ENCODE measurements at places on chromosomes 3 and 15.

GRCh38 chr3:135690664-135691063 is 274.9 kb upstream of the PPP2R3A start:
- no peak for DNase-seq
- no peaks in the 10 kb centered on the region for H3K27me3 ChIP-seq

DNA sequence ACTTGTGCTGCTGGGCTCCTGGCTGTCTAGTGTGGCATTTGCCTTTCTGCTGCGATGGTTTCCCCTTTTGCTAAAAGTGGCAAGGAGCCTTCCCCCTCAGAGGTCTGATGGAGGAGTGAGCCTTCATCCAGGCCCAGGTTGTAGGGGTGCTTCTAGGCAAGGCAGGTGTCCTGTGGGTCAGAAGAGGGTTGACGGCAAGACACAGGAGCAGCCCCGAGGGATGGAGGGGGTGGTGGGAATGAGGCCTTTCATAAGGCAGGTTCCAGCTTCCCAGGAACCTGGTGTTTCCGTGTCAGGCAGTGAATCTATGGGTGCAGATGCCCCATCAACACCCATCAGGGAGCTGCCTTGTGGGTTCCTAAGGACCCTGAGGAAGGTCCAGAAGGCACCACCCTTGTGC is 63.0 kb upstream of the TAMM41 start:
- no peak overlapping the region for H3K27ac ChIP-seq
- no peak for DNase-seq
- H3K4me3 ChIP-seq: no peak overlapping the region

DNA sequence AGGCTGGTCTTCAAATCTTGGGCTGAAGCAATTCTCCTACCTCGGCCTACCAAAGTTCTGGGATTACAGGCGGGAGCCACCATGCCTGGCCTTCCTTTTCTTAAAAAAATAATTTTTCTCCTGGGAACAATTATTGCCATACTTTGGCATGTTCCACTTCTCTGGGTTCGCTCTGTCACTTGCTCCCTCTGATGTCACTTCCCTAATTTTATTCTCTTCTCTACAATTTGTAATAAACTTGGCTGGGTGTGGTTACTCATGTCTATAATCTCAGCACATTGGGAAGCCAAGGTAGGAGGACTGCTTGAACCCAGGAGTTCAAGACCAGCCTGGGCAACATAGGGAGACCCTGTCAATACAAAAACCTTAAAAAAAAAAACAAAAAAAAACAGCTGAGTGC is 6.1 kb upstream of the IMPDH2 start:
- no peak overlapping the region for H3K4me3 ChIP-seq
- no peak for DNase-seq
- peaks cover 6% of the 10 kb centered on the region for H3K4me1 ChIP-seq
- no peaks in the 10 kb centered on the region for H3K27me3 ChIP-seq
- H3K36me3 ChIP-seq: peaks cover 59% of the 10 kb centered on the region

- no peaks in the 10 kb centered on the region for H3K27me3 ChIP-seq
- DNase-seq: no peak
- H3K4me3 ChIP-seq: no peak overlapping the region
- H3K4me1 ChIP-seq: peaks cover 46% of the 10 kb centered on the region
Observed at GRCh38 chr3:197957790-197958133, 2.3 kb upstream of the LMLN start.

GRCh38 chr15:92043283-92043682 is 189.8 kb downstream of the SLCO3A1 start:
- no peaks in the 10 kb centered on the region for H3K4me1 ChIP-seq
- H3K27me3 ChIP-seq: no peaks in the 10 kb centered on the region
- H3K27ac ChIP-seq: no peak overlapping the region

GRCh38 chr3:47469616-47470015 is 6.1 kb downstream of the SCAP start:
- H3K27ac ChIP-seq: no peak overlapping the region
- DNase-seq: no peak
- no peak overlapping the region for H3K4me3 ChIP-seq
- peaks cover 25% of the 10 kb centered on the region for H3K36me3 ChIP-seq
- H3K27me3 ChIP-seq: no peaks in the 10 kb centered on the region
- H3K4me1 ChIP-seq: peaks cover 37% of the 10 kb centered on the region

DNA sequence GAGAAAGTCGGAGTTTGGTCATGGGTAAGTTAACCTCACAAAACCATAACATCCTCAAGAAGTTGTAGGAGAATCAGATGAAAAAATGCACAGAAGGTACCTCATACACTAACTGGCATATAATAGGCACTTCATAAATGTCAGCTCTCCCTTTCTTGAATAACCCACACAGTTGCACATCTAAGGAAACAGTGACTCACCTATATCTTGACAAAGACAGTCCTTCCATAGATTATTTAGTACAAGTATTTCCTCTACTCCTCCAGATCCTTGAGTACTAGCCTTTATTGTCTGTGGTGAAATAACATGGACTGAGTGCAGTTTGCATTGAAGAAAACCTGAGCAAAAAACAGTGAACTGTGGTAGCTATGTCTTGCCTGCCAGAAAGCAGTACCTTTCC is 46.6 kb downstream of the MAGI1 start:
- H3K36me3 ChIP-seq: no peaks in the 10 kb centered on the region
- H3K27me3 ChIP-seq: peaks cover 3% of the 10 kb centered on the region
- H3K4me1 ChIP-seq: no peaks in the 10 kb centered on the region
- DNase-seq: no peak
- H3K27ac ChIP-seq: no peak overlapping the region

DNA sequence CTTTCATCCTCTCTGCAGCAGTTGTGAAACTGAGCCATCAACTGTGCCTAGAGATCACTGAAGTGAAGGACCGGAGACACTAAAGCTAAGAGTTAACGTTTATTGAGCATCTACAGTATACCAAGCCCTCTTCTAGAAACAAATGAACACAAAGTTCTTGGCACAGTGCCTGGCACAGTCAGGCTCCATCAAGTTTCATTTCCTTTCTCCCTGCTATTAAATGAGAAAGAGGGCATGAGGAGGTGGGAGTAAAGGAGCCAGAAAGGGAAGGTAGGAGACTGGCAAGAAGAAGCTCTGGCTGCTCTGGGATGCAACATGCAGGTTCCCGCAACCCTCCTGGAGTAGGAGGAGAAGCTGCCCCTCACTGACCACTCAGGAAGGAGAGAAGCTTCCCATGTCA is 30.6 kb downstream of the CYP19A1 start:
- DNase-seq: no peak
- peaks cover 9% of the 10 kb centered on the region for H3K27me3 ChIP-seq
- no peaks in the 10 kb centered on the region for H3K36me3 ChIP-seq
- no peaks in the 10 kb centered on the region for H3K4me1 ChIP-seq

- no peak overlapping the region for H3K27ac ChIP-seq
- H3K4me1 ChIP-seq: no peaks in the 10 kb centered on the region
- no peak for DNase-seq
- peaks cover 25% of the 10 kb centered on the region for H3K36me3 ChIP-seq
- H3K4me3 ChIP-seq: no peak overlapping the region
Observed at GRCh38 chr3:42229266-42229941, 36.6 kb downstream of the CCK start.

GRCh38 chr3:192928016-192928415 is 10.4 kb upstream of the MB21D2 start:
- no peak overlapping the region for H3K27ac ChIP-seq
- no peak overlapping the region for H3K4me3 ChIP-seq
- DNase-seq: no peak
- H3K27me3 ChIP-seq: peaks cover 2% of the 10 kb centered on the region
- no peaks in the 10 kb centered on the region for H3K36me3 ChIP-seq
- H3K4me1 ChIP-seq: peaks cover 2% of the 10 kb centered on the region

- H3K4me1 ChIP-seq: peaks cover 16% of the 10 kb centered on the region
- no peak for DNase-seq
Observed at GRCh38 chr3:177427540-177427939, 230.3 kb upstream of the TBL1XR1 start.

- H3K36me3 ChIP-seq: no peaks in the 10 kb centered on the region
- no peak for DNase-seq
- H3K4me3 ChIP-seq: no peak overlapping the region
- no peaks in the 10 kb centered on the region for H3K27me3 ChIP-seq
- H3K27ac ChIP-seq: no peak overlapping the region
Observed at GRCh38 chr3:86563400-86563970, 427.5 kb downstream of the VGLL3 start.

DNA sequence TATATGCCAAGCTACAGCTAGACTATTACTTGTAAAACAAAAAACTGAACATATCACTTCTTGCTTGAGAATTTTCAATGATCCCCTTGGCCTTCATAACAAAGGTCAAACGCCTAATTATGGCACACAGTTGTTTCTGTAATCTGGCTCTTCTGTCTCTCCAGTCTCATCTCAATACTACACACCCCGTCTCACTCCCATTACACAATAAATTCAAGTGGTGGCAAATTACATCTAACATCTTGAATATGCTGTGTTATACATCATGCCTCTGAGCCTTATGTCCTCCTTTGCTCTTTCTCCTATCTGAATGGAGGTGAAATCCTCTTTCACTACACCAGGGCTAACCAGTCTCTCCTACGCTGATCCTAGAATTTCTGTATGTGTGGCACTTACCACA is 140.4 kb downstream of the TBL1XR1 start:
- H3K4me1 ChIP-seq: peaks cover 29% of the 10 kb centered on the region
- H3K36me3 ChIP-seq: peaks cover 33% of the 10 kb centered on the region
- no peak overlapping the region for H3K27ac ChIP-seq
- no peak overlapping the region for H3K4me3 ChIP-seq

- H3K4me1 ChIP-seq: peaks cover 6% of the 10 kb centered on the region
- no peak overlapping the region for H3K4me3 ChIP-seq
- H3K27me3 ChIP-seq: no peaks in the 10 kb centered on the region
- DNase-seq: no peak
- H3K36me3 ChIP-seq: peaks cover 93% of the 10 kb centered on the region
Observed at GRCh38 chr3:13323822-13324221, 96.3 kb downstream of the NUP210 start.

- H3K4me1 ChIP-seq: no peaks in the 10 kb centered on the region
- H3K4me3 ChIP-seq: no peak overlapping the region
- peaks cover 55% of the 10 kb centered on the region for H3K36me3 ChIP-seq
- DNase-seq: no peak
Observed at GRCh38 chr15:39948817-39949216, 14.9 kb downstream of the EIF2AK4 start.
